ENCODE measurements at places on chromosomes 2 and 18.

GRCh38 chr2:204586444-204587180 lies 41.3 kb downstream of the PARD3B start:
- DNase-seq = no peak

- DNase-seq = peak; percentile 23
These were observed 9.8 kb upstream of the NDUFV2 start for GRCh38 chr18:9092665-9093064.

- peak; percentile 91 for DNase-seq
These were observed 497 bp downstream of the COLEC12 start for GRCh38 chr18:499776-500631.

GRCh38 chr2:127001751-127002150 lies 103.1 kb downstream of the TEX51 start:
- no peak for DNase-seq

DNA sequence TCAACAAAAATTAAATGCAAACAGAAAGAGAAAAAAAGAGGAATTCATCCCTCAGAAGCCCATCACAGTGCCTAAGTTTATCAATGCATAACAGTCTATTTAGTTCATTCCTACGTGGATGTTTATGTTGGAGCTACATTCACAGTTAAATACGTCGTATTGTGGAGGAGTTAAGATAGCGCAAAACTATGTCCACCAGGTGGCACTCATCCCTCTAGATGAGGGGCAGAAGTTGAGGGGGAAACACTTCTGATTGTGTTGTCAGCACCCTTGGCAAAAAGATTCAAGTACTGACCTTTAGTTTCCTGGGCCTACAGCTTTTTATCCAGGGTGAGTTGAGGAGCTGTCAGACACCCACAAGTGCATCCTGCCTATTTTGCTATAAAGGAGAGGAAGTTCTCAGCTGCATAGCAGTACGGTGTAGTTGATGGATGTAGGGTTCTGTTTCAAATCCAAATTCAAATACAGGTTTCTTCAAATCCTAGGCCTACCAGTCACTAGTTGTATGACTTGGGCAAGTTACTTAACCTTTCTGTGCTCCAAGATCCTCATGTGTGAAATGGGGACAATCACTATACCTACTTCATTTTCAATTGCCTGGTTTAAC lies 26.8 kb upstream of the MYO1B start:
- no peak for DNase-seq

GRCh38 chr18:22032392-22032961 lies 136.9 kb upstream of the GATA6 start:
- peak; percentile 93 for DNase-seq
